ENCODE measurements at places on chromosomes 1 and 21. TPM values are rescaled to one million over a fixed set of nuclear protein-coding genes. Genes with fewer than 3 reads are reported as not detected.

The GJB4 gene
- not detected for total RNA-seq

The ZNF593OS gene
- not detected for total RNA-seq

The TACSTD2 gene
- 4.8 TPM for total RNA-seq

The IER5 gene
- 42.2 TPM for total RNA-seq

The KCND3 gene
- total RNA-seq = 25.3 TPM

The ZBTB8B gene
- not detected for total RNA-seq

The LORICRIN gene
- not detected for total RNA-seq

The CHI3L1 gene
- 34.2 TPM for total RNA-seq

DNA sequence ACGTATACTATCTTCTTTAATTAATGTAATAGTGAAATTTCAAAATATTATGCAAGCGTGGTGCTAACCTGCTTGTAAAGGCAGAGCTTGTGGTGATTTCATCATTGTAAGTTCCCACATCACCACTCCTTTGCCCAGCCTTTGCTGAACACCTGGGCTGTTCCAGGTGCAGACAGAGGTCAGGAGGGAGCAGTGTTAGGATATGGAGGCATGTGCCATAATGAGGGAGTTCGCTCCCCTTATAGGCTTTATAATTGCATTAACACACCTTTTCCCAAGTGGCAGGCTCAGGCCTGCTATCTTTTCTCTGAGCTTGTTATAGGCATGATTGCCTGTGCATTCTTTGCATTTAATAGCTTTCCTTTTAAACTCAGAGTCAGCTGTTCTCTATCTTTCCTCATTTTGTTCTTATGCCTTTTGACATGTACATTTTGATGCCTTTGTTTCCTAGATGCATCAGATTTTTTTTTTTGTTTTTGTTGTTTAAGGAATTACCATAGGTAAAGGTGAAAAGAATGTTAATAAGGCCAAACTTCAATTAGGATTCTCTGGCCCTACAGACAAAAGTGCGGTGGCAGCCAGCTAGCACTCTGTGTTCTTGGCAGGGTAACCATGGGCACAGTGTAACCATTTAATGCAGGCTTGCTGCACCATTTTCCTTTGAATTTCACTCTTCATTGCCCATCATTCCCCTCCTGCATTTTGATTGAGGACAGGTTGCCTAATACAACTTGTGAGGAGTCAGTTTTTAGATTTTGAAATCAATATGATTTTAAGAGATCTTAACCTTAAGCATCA lies 12.6 kb downstream of the NPL start:
- no peak for DNase-seq
- no peak overlapping the region for H3K4me3 ChIP-seq
- peaks cover 1% of the 10 kb centered on the region for H3K36me3 ChIP-seq
- H3K27ac ChIP-seq = no peak overlapping the region

GRCh38 chr1:32508761-32509160 lies 30.5 kb upstream of the ZBTB8A start:
- no peak overlapping the region for H3K27ac ChIP-seq
- H3K4me1 ChIP-seq = no peaks in the 10 kb centered on the region
- no peak for DNase-seq
- no peak overlapping the region for H3K4me3 ChIP-seq

DNA sequence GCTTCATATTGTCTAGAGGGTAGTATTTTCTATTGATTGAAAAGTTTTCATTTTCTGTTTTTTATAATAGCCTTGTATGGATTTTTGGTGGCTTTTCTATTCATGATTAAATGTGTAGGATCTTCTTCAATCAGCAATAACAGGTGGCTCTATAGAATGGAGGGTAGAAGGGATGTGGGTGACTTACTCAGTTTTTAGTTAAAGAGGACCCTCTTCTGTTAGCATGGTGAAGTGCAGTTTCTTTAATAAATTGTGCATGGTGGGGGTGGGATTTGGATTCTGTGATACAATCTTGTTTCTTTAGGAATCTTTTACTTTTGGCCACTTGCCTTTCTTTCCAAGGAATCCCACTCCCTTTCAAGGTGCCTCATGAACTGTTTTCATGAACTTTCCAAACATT lies 64.7 kb downstream of the SLC35A3 start:
- no peak overlapping the region for H3K4me3 ChIP-seq
- no peaks in the 10 kb centered on the region for H3K36me3 ChIP-seq
- H3K27ac ChIP-seq = no peak overlapping the region

- no peak overlapping the region for H3K4me3 ChIP-seq
- DNase-seq = no peak
- no peak overlapping the region for H3K27ac ChIP-seq
- no peaks in the 10 kb centered on the region for H3K4me1 ChIP-seq
Observed at GRCh38 chr1:117147856-117148588, 26.5 kb upstream of the TRIM45 start.

DNA sequence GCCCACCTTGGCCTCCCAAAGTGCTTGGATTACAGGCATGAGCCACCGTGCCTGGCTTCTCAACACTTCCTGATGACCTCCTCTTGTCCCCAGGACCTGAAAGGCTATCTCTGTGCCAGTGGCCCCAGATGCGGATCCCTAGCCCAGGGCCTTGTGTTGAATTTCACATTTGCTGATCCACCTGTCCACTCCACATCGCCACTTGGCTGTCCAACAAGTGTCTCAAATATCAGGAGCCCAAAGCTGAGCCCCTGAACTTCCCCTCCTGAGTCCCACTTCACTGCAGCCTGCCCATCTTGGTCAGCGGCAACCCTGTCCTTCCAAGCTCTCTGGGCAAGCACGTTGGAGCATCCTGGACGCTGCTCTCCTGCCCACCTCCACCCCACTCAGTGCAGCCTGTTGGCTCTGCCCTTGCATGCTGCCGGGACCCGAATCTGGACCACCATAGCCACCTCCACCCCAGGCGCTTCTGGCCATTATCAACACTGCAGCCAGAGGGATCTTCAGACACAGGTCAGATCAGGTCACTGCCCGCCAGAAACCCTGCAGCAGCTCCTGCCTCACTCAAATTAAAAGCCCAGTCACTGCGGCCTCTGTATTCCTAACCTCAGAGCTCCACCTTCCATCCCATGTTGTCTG lies 352.5 kb upstream of the VAMP3 start:
- no peak overlapping the region for H3K27ac ChIP-seq
- no peaks in the 10 kb centered on the region for H3K27me3 ChIP-seq
- H3K36me3 ChIP-seq = no peaks in the 10 kb centered on the region
- peak; percentile 21 for DNase-seq
- H3K4me1 ChIP-seq = no peaks in the 10 kb centered on the region

GRCh38 chr1:18013216-18013615 lies 94.4 kb upstream of the IGSF21 start:
- no peaks in the 10 kb centered on the region for H3K27me3 ChIP-seq
- no peaks in the 10 kb centered on the region for H3K36me3 ChIP-seq
- H3K27ac ChIP-seq = no peak overlapping the region
- H3K4me3 ChIP-seq = no peak overlapping the region
- DNase-seq = no peak

- no peaks in the 10 kb centered on the region for H3K27me3 ChIP-seq
- no peaks in the 10 kb centered on the region for H3K4me1 ChIP-seq
- DNase-seq = no peak
- no peaks in the 10 kb centered on the region for H3K36me3 ChIP-seq
- no peak overlapping the region for H3K4me3 ChIP-seq
- H3K27ac ChIP-seq = no peak overlapping the region
Observed at GRCh38 chr1:172494166-172494565, 38.8 kb upstream of the SUCO start.

GRCh38 chr1:239367196-239367810 lies 19.1 kb upstream of the CHRM3 start:
- no peak overlapping the region for H3K27ac ChIP-seq
- no peak for DNase-seq
- H3K4me1 ChIP-seq = no peaks in the 10 kb centered on the region
- H3K27me3 ChIP-seq = peaks cover 1% of the 10 kb centered on the region

- DNase-seq = peak; percentile 15
- H3K27me3 ChIP-seq = no peaks in the 10 kb centered on the region
- H3K27ac ChIP-seq = no peak overlapping the region
- no peaks in the 10 kb centered on the region for H3K36me3 ChIP-seq
Observed at GRCh38 chr1:30694280-30695175, 28.9 kb downstream of the MATN1 start.

- no peak overlapping the region for H3K27ac ChIP-seq
- no peaks in the 10 kb centered on the region for H3K36me3 ChIP-seq
- H3K27me3 ChIP-seq = no peaks in the 10 kb centered on the region
- H3K4me3 ChIP-seq = no peak overlapping the region
- no peak for DNase-seq
- H3K4me1 ChIP-seq = no peaks in the 10 kb centered on the region
Observed at GRCh38 chr21:17045214-17045853, 467.5 kb upstream of the CXADR start.

- H3K27ac ChIP-seq = no peak overlapping the region
- no peak for DNase-seq
- H3K27me3 ChIP-seq = peaks cover 2% of the 10 kb centered on the region
- H3K36me3 ChIP-seq = no peaks in the 10 kb centered on the region
Observed at GRCh38 chr1:75132242-75132811, 1.9 kb upstream of the LHX8 start.

DNA sequence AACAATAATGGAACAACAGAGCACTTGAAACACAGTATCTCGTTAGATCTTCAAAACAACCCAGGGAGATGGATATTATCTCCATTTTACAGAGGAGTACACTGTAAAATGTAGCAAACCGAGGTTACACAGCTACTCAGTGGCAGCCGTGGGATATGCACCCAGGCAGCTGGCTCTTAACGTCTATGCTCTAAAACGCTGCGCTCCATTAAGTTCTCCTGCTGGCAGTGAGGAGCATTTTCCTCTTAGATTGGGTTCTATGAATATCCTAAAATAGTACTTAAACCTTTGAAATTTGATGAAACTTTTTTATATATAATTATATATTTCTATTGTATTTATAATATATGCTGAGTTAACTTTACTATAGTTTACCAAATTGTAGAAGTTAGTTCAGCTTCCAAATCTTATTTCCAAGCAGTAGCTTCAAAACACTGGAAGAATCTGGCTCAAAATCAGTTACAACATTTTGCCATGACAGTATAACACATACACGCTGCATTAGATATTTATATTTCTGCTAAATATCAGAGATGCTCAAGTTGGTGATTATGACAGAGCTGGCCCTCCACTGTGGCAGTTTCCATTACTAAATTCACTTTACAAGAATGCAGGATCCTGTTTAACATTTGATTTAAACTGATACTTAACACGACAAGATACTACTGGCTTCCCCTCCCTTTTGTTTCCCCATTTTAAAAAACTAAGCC lies 49.5 kb downstream of the TGFBR3 start:
- no peaks in the 10 kb centered on the region for H3K27me3 ChIP-seq
- H3K36me3 ChIP-seq = no peaks in the 10 kb centered on the region
- no peak overlapping the region for H3K4me3 ChIP-seq
- no peaks in the 10 kb centered on the region for H3K4me1 ChIP-seq

DNA sequence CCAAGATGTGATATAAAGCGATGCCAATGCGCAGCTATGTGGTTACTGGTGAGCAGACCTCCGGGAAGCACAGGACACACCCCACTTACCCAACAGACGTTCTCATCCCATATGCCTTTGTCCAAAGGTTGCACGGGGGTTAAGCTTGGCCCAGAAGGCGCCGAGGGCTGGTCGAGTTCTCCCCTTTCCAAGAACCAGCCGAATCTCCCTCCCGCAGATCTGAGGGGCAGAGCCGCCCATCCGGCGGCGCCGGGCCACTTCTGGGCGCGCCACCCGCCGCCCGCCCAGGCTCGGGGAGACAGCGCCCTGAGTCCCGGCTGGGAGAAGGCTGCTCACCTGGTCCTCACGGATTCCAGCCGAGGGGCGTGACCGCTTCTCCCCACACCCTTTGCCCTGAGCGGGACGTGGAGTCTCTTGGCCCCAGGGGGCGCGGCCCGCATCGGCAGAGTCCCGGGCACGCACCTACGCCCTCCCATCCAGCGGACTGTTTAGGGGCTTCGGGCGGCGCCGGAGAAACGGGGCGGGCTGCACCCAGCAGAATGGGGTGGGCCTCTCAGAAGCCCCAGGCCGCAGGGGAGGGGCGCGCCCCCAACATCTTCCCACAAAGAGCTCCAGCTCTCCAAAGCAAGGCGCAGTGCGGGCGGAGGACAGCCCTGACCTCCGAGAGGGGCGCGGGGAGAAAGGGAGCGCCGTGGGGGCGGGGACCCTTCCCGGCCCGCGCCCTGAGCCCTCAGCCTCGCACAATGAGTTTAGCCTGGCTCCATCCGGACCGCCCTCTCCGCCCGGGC lies 615 bp downstream of the GPR161 start:
- H3K27me3 ChIP-seq = no peaks in the 10 kb centered on the region
- no peak for DNase-seq
- H3K36me3 ChIP-seq = no peaks in the 10 kb centered on the region
- H3K4me1 ChIP-seq = no peaks in the 10 kb centered on the region

- H3K4me1 ChIP-seq = no peaks in the 10 kb centered on the region
- no peaks in the 10 kb centered on the region for H3K27me3 ChIP-seq
- DNase-seq = no peak
- H3K27ac ChIP-seq = no peak overlapping the region
- H3K4me3 ChIP-seq = no peak overlapping the region
Observed at GRCh38 chr1:113321771-113322387, 68.4 kb upstream of the MAGI3 start.

DNA sequence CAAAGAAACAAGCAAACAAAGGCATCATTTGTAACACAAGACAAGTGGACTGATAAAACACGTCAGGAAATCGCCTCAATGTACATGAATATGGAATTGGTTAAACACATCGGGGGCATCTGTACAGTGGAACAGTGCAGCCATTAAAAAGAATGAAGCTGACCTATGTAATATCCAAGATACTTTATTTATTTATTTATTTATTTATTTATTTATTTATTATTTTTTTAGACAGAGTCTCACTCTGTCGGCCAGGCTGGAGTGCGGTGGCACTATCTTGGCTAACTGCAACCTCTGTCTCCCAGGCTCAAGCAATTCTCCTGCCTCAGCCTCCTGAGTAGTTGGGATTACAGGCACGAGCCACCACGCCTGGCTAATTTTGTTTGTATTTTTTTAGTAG lies 75.4 kb upstream of the SLC45A1 start:
- no peaks in the 10 kb centered on the region for H3K27me3 ChIP-seq
- no peaks in the 10 kb centered on the region for H3K36me3 ChIP-seq
- no peak for DNase-seq
- no peak overlapping the region for H3K27ac ChIP-seq
- H3K4me3 ChIP-seq = no peak overlapping the region

DNA sequence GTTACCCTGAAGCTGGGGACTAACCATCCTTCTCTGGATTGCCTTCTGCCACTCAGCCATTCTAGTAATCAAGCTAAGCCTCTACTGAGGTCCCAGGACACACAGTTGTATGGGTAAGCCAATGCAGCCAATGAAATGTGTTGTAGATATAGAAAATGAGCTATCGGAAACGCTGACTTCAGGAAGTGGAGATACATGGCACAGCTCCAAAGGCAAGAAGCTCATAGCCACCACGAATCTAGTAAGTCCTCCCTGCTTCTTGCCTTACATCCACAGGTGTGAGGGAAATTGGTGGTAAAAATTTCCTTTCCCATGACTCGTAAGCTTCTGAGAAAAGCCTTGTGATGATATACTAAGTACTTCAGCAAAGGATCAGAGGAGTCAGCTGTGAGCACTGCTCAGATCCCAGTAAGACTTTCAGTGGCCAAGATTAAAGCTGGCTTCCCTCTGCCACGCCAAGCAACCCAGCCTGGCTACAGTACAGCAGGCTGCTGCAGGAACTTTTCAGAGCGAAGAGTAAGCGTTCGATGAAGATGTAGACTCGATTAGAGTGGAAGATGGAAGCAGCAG lies 117.7 kb downstream of the SIM2 start:
- no peak overlapping the region for H3K27ac ChIP-seq
- H3K4me3 ChIP-seq = no peak overlapping the region
- H3K27me3 ChIP-seq = no peaks in the 10 kb centered on the region
- peaks cover 5% of the 10 kb centered on the region for H3K4me1 ChIP-seq
- no peak for DNase-seq

Data from aorta (tissue), 5 donors.